ENCODE measurements at places on chromosomes 7 and 10. TPM values are rescaled to one million over a fixed set of nuclear protein-coding genes. Genes with fewer than 3 reads are reported as not detected.

DNA sequence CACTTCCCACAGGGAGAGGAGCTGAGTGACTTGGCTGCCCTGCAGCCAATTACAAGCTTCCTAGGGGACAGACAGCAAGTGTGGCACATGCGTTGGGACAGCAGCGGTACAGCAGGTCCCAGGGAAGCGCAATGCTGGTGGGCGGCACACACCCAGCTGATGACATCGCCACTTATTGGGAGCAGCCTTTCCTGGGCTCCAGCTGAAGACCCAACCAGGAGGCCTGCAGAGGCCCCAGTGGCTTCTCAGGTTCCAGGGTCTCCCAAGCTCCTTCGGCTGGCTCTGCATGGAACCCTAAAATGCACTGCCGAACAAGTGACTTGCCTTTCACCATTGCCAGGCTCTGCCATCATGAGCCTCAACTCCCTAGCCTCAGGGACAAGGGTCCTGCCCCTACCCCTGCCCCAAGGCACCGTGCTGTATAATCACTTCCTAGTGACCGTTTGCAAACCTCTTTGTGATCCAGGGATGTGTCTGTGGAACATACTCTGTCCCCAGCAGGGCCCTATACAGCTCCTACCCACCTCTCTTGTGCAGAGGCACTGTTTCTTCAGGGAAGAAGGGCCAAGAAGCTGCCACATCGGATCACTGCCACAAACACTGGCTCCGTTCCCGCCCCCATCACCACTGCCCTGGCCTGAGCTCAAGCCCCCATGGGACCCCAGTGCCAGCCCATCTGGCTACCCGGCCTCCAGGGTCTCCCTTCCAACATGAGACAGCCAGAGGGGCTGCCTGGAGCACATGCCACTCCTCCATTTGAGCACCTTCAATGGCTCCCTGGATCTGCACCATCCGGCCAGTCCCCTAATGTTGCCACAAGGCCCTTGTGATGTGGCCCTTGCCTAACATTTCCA, 19.3 kb upstream of the SLIT1 start:
- no peak for DNase-seq

DNA sequence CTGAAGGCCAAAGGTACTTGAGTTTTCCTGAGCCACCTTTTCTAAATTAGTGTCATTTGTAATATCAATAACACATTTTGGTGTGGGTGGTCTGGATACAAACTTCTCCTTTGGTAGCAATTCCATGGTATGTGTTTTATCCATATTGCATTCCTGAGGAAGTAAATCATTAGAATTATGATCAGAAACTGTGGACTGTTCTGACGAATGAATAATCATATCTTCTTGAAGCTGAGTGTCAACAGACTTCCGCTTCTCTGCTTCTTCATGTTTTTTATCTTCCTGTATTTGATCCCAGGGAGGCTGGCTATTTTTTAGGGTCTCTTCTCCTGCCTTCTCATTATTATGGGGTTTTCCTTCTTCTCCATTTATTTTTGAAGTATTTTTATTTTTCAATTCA, 81.4 kb downstream of the NRBF2 start:
- DNase-seq, result no peak

- no peak for DNase-seq
Observed at GRCh38 chr7:8444468-8444769, 11.0 kb downstream of the NXPH1 start.

GRCh38 chr7:154577141-154577873, 425.6 kb downstream of the PAXIP1 start:
- DNase-seq, result no peak

GRCh38 chr7:41448104-41448503, 254.8 kb downstream of the INHBA start:
- DNase-seq, result no peak

DNA sequence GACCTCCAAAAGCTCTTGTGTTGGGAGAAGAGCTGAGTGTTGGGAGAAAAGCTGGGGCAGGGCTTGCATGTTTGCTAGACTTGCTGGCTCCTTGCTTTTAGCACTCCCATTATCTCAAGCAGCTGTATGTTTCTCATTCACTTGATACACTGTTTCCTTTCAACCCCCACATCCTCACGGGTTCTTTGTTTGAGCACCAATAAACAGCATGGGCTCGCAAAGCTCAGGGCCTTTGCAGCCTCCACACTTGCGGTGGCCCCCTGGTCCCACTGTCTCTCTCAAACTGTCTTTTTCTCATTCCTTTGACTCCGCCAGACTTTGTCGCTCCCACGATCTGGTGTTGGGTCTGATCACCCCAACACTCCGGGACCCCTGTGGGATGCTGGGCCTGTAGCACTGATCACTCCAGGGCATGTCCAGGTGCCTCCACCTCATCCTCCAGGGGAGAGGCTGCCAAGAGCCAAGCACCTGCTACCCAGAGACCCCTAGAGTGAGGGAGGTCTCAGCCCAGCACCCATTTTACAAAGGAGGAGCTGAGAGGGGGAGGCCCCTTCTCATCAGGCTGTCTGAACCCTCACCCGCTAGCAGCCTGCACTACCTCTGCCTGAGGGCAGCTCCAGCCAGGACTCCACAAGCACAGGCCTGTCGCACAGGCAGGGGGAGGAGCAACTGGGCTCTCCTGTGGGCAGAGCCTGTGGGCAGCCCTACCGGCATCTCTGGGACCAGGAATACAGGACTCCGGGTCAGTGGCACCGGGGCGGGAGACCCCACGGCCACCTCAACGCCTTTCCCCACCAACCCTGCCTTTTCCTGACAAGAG, 49.1 kb upstream of the MSMB start:
- no peak for DNase-seq

DNA sequence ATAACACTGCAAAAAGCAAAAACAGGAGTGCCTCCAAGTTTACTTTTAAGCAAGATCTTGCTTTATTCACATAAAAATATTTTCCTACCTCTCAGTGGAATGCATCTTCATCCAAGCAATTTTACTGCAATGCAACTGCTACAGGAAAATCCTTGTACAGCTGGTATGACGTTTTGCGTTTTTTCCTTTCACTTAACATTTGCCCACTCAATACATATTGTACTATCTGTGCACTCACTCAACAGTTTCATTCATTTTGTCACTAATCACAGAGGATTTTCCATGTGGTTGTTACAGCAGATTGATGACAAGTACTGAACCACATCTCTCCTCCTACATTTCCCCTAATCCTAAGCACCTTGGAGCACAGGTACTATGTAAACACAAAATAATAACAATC, 222.0 kb upstream of the IMMP2L start:
- no peak for DNase-seq

GRCh38 chr10:29861811-29862505, 197.4 kb downstream of the JCAD start:
- DNase-seq, result no peak

- peak; percentile 21 for DNase-seq
Observed at GRCh38 chr10:46523119-46523961, 33.1 kb downstream of the GPRIN2 start.

DNA sequence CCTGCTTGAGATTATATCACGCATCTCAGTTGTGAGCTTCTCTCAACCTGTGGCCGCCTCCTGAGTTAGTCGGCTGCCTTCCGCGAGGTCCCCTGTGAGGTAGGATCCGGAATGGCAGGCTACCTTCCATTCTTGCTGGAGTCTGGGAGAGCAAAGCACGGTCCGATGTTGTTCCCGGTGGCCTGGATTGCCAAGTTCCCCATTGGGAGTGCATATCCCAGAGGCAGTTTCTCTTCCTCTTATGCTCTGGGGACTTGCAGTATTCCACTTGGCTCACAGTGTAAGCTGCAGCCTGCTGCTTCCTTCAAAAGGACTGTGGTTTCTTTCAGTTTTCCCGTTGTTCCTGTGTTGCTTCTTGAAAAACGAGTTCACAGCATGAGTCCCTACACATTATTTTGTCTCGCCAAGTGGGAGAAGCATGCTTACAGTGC, 225.4 kb upstream of the ZWINT start:
- no peak for DNase-seq

DNA sequence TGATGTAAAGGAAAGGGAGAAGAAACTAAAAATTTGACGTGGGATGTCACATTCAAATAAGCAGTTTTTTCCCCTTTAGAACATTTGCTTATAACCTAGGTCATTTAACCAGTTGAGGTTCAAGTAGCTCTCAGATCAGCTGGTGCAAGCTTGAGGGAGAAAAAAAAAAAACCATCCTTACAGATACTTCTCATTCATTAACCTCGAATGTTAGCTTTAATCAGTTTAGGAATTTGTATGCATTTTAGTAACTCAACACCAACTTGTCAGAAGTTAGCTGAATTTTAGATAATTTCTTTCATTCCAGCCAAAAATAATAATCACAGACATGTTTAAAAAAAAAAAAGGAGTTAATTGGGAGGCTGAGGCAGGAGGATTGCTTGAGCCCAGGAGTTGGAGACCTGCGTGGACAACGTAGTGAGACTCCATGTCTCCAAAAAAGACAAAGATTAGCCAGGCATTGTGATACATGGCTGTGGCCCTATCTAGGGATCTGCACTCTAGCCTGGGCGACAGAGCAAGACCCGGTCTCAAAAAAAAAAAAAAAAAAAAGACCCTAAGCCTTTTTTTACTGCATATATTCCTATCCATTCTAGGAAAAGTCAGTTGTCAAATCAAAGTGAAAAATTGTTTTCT, 46.2 kb downstream of the BMPR1A start:
- no peak for DNase-seq

DNA sequence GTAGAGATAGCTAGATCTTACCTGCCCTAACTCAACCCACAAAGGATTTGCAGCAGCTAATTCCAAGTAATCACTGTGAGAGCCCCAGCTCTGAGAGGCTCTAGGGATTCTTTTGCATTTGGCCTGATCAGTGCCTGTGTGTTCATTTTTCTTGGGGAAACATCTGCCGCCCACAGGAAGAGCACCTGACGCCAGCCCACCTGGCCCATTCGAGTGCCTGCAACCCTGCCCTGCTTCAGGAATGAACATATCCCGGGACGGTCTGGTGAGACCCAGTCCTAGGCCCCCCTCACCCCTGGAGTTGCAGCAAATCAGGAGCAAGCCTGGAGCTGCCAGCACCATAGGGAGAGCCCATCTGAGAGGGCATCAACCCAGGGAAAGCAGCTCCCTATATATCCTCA, 38.8 kb downstream of the GSDME start:
- no peak for DNase-seq

DNA sequence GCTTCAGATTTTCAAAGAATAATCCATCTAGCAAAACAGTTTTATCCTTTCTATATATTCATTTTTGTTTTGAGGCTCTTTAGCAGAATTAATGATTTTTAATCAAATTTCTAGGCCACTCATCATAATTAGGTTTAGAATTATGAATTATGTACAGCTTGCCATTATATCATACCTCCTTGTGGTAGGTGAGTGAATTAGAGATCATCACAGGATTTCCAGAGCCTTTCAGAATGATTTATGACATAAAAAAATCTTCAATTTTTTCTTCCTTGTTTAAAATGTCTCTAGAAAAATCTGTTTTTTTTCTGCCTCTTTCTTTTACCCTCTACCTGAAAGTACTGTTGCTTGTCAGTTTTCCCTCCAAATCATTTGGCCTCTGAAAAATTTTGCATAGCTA, 433.3 kb downstream of the LRMDA start:
- no peak for DNase-seq

DNA sequence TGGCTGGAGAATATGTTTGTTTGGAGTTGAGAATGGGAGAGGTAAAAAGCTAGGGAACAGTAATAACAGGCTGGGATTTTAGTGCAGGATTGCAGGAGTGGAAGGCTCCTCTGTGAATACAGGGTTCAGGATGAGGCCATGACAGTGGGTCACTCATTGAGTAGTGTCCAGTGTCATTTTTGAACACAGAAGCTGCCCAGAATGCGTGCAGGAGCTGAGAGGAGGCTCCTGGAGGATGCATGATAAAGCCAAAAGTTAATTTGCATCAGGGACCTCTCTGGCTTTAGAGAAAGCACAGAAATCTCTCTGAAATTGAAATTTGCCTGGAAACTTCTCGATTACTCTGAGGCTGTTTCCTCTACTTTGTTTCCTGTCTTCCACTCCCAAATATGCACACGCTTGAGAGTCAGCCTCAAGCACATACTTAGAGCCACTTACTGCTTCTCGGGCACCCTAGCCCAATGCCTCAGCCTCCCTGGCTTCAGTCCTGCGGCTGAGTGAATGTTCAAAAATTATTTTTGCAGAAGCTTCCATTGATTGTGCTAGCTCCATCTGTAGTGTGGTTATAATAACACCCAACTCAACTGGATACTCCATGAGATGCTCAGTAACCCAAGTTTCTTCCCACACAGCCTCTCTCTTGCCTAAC, 1.8 kb upstream of the GALNT17 start:
- DNase-seq, result no peak

DNA sequence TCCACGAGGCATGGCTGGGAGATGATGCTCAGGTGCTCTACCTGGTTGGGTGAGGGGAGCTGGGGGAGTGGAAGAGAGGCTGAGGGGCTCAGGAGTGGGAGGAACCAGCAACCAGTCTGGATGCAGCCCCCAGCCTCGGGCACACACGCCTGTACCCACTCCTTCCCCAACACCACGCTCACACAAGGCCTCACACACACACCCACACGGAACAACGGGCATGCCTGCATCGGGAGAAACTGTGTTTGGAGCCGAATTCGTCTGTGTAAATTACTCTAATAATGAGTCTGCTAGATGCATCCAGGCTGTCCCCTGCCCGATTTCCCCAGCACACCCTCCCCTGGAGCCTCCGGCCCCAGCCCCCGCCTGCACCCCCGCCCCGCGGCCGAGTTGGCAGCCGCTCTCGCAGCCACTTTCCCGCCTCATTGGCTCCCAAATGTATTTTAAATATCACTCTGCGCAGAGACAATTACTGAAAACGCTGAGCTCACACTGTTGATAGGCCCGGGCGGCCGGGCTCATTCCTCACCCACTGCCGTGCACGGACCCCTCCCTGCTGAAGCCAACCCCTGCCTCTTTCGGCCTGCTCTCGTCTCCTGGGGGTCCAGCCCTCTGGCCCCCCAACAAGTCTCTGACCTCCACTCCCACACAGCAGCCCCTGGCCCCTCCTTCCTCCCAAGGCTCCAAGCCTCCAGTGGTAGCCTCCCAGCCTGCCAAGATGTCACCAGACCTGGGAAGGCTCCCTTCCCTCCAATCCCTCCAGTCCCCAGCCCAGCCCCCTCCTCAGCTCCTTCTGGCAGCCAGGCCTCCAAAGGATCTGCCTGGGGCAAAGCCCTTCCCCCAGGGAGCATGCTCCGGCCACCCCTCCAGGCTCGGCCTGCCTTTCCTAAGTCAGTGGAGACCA, 11.1 kb downstream of the H2BK1 start:
- DNase-seq, result no peak

GRCh38 chr10:91196268-91197048, 24.0 kb upstream of the PCGF5 start:
- no peak for DNase-seq

The TMEM176B gene
- total RNA-seq, result 2.3 TPM

The HOXA2 gene
- total RNA-seq, result 33.9 TPM

The UBN2 gene
- total RNA-seq, result 34.4 TPM

The SLC16A9 gene
- total RNA-seq, result 18.0 TPM

The ADRB1 gene
- total RNA-seq, result 0.18 TPM

The XRCC2 gene
- total RNA-seq, result 6.7 TPM

The ZNF239 gene
- total RNA-seq, result 9.5 TPM

The CCL26 gene
- total RNA-seq, result not detected

The VENTX gene
- 0.09 TPM for total RNA-seq

The FOXP2 gene
- total RNA-seq, result 13.9 TPM

The TPK1 gene
- total RNA-seq, result 3.9 TPM

The NRP1 gene
- total RNA-seq, result 51.2 TPM

The ZPBP gene
- not detected for total RNA-seq

The CCDC3 gene
- 5.4 TPM for total RNA-seq

The LIPJ gene
- 0.47 TPM for total RNA-seq
